ENCODE measurements at places on chromosomes 4 and X.

DNA sequence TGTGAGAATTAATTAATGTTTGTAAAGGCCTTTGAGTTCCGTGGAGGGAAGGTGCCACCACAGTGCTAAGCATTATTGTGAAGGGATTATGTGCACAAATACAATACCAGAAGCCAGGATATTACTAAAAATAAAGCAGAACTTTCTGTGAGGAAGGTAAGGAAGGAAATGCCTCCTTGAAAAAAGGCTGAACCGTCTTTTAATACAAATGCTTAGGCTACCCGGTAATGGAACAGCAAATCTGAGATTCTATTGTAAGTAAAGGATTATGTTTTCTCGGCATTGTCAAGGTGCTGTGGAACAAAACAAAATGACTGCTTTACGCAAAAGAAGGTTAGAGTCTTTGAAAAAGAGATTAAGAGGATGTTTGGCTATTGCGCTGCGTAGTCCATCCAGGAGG, 57.9 kb upstream of the SPRY1 start:
- no peak for DNase-seq

- no peak for DNase-seq
These were observed 27.4 kb upstream of the CLDN24 start for GRCh38 chr4:183349673-183350072.

- DNase-seq: no peak
These were observed 558.7 kb downstream of the SPRY1 start for GRCh38 chr4:123955167-123955800.

GRCh38 chr4:77196866-77197265, 39.9 kb downstream of the CCNG2 start:
- DNase-seq: no peak

DNA sequence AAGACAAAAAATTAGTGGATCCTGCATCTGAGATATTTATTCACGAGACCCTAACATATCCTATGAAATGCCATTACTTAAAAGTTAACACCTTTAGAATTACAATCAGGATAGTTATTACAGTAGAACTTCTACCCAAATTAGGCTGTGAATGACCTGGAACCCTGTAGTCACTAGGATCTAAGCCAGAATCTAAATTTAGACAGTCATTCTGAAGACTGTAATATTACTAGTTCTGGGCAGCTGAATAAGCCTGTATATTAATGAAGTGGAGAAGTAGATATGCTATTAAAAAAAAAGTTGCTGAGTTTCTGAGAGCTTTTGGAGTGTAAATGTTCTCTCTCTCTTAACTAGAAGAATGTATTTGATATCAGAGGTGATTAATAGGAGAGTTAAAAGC, 67.0 kb downstream of the FAM13A start:
- DNase-seq: no peak

DNA sequence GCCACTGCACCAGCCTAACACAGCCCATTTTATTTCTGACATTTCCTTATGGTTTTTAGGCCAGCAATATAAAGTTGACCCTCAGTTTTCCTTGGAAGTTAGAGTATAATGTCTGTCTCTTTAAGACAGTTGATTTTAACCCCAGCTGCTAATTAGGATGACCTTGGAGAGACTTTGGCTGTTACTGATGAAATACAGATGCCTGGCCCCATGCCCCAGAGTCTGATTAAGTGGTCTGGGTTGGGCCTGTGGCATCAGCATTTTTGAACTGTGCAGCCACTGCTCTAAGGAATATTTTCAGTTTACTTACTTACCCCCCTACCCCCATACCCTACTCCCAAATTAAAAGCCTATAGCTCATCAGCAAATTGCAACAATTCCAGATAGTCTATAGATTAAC, 85.8 kb downstream of the DCLK2 start:
- DNase-seq: no peak

DNA sequence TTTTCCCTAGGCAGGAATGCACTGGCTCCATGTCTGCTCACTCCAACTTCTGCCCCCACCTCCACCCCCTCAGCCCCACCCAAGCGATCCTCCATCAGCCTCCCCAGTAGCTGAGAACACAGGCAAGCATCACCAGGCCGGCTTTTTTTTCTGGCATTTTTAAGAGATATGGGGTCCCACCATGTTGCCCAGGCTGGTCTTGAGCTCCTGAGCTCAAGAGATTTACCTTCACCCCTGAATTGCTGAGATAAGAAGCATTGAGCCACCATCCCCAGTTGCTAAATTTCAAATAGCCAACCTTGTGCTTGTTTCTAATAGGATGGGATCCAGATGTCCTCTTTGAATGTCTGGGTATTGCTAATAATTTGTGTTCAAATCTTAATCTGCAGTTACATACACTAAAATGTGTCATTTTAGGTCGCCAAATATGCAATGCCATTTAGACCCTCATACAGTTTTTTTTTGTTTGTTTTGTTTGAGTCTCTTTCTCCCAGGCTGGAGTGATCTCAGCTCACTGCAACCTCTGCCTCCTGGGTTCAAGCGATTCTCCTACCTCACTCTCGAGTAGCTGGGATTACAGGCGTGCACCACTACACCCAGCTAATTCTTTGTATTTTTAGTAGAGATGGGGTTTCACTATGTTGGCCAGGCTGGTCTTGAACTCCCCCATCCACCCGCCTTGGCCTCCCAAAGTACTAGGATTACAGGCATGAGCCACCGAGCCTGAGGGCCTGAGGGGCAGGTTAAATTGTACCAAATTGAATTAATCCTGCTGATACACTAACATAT, 8.8 kb downstream of the LARP7 start:
- no peak for DNase-seq

DNA sequence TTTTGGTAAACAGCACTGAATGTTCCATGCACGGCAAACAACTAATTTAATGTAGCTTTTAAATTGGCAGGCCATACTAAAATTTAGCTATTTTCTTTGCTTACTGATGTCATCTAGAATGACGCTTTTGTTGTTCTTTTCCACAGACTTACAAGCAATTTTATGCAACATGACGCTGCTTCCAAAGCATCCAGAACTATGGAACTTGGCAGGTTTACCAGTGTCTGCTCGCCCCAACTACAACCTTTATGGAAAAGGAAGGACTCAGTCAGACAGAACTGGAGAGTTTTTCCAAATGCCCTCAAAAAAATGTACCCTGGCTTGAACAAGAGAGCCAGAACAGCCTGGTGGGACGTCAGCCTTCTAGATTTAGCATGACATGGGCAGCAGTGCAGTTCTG, 58.7 kb downstream of the ANOS1 start:
- DNase-seq: no peak

GRCh38 chr4:25585901-25586523, 69.6 kb upstream of the SLC34A2 start:
- DNase-seq: no peak

DNA sequence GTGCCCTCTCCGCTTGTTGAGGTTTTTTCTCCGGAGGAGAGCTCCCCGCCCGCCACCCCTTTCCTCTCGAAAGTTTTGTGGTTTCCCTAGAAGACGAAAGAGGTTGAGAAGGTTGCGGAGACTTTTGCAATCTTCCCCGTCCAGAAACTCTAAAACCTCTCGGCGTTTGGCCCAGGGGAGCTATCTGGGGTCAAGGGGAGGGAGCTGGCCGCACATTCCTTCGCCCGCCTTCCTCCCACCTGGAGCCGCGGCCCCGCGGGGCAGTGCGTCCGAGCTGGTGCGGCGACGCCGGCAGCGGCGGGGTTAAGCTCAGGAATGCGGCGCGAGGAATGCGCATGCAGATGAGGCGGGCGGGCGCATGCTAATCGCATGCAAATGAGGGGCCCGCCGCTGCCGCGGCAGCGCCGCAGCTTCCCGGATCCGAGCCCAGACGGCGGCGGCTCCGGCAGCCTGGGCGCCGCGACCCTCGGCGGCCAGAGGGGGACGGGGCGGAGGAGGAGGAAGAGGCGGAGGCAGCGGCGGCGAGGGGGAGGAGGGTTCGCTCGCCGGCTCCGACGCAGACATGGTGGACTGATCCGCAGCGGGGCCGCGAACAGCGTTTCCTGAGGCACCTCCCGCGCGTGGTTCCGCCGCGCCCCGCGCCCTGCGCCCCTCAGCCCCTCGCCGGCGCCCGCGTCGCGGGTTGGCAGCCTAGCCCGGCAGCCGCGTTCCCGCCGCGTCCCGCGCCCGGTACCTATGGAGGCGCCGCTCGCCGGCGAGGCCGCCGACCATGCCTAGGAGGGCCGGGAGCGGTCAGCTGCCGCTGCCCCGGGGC, at the start of gene WWC2:
WWC2 (plus strand) TSS at position 535 of the 814 bp plus-strand sequence; CDS start at position 770, 235 bp downstream.
- no peak for DNase-seq
